ENCODE measurements at places on chromosomes 16 and 17.

DNA sequence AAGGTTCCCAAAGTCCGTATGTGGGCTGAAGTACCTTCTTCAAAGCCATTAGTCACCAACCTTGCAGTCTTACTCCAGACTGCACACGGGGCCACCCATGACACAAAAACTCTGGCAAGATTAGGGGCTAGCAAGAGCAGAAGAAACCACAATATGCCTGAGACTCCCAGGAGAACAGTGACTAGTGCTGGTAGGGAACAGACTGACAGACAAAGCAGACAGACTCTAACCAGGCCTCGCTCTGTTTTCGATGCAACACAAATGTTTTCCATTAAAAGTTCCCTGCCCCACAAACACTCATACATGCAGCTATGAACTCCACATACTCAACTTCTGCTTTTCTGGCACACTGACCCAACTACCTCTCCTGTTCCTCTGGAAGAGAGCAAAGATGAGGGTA, 102.2 kb downstream of the HIC1 start:
- no peak for DNase-seq

- no peak for DNase-seq
These were observed 899 bp downstream of the ACE start for GRCh38 chr17:63477480-63478440.

DNA sequence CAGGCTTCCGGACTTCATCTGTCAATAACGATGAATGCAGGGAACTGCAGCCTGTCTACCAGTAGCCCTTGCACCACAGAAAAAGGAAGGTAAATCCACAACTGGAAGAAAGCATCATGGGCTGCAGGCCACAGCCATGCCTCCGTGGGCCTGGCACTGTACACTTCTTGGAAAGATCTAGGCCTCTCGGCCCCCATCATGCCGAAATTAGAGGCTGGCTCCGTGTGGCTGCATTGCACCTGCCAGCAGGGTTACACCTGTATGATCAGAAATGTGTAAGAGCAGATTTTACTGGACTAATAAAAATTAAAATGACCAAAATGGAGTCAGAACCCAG, 52.2 kb downstream of the SDK2 start:
- DNase-seq: no peak

GRCh38 chr16:57041182-57042156, 50.9 kb upstream of the CPNE2 start:
- peak; percentile 77 for DNase-seq

DNA sequence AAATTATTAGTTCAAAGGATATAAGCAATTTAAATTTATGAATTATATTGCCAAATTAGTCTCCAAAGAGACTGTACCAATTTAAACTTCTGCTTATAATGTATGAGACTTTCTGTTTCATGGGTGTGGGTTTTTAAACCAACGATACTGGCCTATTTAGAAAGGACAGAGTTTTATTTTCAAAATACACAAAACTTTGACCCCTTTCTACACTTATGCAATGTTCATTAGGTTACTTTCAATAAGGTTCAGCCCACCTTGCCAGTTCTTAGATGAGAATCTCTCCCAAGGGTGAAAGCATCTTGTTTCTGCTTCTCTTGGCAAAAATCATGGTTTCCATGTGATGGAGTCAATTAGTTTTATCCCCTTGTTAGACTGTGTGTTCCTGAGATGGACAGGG, 84.7 kb downstream of the MYO1D start:
- DNase-seq: no peak

- no peak for DNase-seq
These were observed 163.7 kb downstream of the MSI2 start for GRCh38 chr17:57419940-57420550.

DNA sequence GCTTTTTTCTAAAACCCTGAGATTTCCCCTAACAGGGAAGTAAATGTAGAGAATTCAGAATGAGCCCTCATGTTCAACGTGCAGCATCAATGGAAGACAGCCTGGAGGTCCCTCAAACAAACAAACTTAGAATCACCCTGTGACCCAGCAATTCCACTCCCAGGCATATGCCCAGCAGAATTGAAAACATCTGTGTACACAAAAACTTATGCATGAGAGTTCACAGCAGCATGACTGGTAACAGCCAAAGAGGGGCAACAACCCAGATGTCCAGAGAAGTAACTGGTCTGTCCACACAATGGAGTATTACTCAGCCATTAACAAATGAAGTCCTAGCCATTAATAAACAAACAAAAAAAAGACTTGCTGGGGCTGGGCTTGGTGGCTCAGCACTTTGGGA, 252.7 kb downstream of the PARN start:
- no peak for DNase-seq

GRCh38 chr16:22665803-22666202, 148.2 kb upstream of the HS3ST2 start:
- DNase-seq: no peak

DNA sequence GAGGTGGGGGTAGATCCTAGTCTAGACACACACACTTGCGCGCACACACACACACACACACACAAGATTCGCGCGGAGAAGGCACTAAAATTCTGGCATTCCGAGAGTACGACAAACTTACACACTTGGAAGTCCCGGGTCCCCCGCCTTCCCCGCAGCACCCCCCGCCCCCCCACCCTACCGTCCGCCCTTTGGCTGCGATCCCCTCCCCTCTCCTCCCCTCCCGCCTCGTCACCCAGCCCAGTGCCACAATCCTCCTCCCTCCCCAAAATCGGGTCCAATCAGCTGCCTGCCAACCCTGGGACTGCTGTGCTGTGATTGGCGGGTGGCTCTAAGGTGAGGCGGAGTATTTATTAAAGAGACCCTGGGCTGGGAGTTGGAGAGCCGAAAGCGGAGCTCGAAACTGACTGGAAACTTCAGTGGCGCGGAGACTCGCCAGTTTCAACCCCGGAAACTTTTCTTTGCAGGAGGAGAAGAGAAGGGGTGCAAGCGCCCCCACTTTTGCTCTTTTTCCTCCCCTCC, at the start of gene SOX9:
SOX9 (plus strand) TSS at position 379 of the 522 bp plus-strand sequence. CDS start 372 bp downstream, outside the sequence.
- no peak for DNase-seq

DNA sequence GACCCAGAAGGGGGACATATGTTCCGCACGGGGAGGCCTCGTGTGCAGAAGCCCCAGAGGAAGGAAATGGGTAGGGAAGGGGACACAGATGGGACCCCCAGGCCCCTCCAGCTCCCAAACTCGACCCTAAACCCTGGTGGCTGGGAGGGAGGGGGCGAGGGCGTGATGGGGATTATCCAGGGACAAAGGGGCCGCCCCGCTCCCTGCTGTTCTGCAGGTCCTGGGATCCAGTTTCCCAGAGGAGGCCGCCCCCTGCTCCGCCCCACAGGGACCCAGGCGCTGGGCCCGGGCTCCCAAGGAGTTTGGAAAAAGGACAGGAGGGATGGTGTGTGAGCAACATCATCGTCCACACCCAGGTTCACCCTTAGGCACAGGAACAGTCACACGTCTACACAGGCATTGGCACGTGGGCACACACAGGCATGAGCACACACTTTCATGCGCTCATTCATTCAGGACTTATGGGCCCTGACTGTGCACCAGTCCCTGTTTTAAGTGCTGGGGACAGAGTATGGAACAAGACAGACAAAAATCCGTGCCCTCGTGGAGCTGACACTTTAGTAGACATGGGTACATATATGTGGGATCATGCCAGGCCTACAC, 12.8 kb upstream of the FBXL19 start:
- no peak for DNase-seq

GRCh38 chr16:4115949-4116318, 308 bp downstream of the ADCY9 start:
- DNase-seq: no peak

DNA sequence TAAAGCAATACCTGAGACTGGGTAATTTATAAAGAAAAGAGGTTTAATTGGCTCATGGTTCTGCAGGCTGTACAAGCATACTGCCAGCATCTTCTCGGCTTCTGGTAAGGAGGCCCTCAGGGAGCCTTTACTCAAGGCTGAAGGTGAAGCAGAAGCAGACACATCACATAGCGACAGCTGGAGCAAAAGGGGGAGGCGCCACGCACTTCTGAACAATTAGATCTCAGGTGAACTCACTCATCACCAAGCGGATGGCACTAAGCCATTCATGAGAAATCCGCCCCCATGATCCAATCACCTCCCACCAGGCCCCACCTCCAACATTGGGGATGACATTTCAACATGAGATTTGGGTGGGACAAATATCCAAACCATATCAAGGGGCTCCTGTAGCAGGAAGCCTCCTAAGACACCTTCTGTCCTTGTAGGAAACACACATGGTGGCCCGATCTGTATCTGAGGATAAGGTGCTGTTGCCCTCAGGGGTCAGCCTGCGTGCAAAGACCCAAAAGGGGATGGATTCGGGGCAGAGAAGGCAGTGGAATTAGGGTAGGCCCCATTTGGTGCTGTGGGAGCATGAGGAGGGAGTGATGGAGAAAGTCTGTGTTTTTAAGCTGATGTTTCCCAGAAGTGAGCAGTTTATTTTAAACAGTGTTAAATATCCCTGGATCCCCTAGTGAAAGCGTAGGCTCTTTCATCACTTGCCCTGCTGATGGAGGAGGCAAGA, 23.0 kb downstream of the IL21R start:
- DNase-seq: no peak

GRCh38 chr16:59210955-59211541, 476.9 kb upstream of the GOT2 start:
- DNase-seq: no peak

GRCh38 chr16:13099822-13100221, 198.4 kb downstream of the SHISA9 start:
- no peak for DNase-seq

GRCh38 chr17:39569126-39569525, 38.6 kb downstream of the NEUROD2 start:
- DNase-seq: no peak

DNA sequence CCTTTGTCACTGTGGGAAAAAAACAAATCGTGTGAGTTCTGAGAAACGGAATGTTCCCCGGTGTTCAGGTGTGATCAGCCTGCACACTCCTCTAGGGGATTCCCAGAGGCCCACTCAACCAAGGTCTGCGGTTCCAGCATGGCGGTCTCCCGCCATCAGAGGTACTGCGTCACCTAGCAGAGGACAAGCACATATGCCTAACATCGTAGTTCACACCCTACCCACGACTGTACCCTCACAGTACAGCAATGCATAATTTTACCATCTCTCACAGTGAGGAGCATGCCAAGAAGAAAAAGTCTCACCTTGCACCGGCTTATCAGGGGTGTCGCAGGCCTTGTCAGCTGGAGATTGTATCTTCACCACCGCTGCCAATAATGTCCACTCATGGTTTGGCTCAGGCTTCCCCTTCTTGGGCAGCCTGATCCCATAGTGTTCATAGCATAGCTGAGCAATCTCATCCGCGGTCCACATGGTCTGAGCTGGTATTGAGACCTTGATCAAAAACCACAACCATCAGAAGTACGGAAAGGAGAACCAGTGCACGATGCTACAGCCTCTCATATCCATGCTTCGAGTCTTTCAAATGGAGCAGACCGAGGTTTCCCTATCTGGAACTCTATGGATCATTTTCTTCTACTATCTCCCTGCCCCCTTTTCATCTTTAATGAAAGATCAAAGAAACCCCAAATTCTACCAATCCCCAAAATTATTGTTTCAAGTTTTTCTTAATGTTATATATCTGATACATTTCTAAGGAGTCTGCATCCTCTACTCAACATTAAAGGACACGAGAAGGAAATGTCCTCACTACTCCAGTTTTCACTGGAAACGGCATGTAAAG, 2.5 kb downstream of the ADAT1 start:
- no peak for DNase-seq

- DNase-seq: no peak
These were observed 10.7 kb downstream of the GALNS start for GRCh38 chr16:88846088-88846487.

DNA sequence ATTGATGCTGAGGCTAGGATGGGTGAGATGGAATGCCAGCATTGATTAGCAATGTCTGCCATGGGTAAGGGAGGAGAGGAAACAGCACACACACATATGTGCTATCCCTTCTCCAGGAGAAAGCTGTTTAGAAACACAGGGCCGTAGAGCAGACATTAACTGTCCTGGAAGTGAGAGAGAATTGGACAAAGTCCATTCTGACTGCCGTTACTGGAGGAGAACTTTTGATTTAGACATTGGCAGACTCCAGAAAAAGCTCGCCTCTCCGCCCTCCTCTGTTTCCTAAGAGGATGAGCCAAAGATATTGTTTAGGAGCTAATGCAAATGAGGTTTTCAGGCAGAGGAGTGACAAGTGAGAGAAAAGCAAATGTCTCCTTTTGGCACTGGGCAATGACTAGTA, 237.0 kb downstream of the HAPSTR1 start:
- DNase-seq: no peak

DNA sequence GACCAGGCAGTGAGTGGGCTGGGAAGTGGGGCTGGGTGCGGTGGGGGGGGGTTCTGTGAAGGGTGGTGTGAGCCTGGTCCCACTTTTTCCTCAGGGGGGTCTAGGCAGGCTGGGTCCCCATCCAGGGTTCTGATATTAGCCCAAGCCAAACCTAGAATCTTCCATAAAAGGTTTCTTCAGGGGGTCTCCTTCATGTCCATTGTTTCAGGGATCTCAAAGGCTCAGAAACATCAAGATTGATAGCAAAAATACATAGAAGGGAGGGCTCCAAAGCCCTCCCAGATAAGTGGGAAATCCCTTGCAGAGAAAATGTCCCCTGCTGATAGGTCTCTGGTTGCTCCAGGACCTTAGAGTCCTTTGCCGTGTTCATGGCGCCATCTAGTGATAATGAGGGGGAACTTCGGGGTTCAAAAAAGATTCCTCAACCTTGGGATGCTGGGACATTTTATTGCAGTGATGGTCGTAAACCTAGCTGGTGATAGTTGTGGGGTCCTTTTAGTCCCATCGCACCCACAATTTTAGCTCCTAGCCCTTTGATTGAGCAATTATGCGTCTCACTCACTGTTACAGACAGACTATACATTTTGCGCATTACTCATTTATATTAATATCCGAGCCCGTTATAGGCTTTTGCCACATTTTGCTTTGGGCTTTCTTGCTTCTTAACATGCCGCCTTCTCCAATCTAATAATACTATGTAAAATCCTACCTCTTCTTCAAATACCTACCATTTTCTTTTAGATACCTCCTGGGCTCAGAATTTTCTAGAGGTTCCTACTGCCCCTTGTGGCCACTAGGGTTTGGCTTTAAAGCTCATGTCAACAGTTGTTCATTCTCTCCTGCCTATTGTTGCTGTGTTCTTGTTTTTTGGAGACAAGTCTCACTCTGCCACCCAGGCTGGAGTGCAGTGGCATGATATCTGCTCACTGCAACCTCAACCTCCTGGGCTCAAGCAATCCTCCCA, 35.1 kb downstream of the IGF2BP1 start:
- peak; percentile 19 for DNase-seq

GRCh38 chr17:9401434-9401833, 174.2 kb downstream of the STX8 start:
- no peak for DNase-seq

- no peak for DNase-seq
These were observed 38.5 kb downstream of the ZNF276 start for GRCh38 chr16:89759746-89760340.

DNA sequence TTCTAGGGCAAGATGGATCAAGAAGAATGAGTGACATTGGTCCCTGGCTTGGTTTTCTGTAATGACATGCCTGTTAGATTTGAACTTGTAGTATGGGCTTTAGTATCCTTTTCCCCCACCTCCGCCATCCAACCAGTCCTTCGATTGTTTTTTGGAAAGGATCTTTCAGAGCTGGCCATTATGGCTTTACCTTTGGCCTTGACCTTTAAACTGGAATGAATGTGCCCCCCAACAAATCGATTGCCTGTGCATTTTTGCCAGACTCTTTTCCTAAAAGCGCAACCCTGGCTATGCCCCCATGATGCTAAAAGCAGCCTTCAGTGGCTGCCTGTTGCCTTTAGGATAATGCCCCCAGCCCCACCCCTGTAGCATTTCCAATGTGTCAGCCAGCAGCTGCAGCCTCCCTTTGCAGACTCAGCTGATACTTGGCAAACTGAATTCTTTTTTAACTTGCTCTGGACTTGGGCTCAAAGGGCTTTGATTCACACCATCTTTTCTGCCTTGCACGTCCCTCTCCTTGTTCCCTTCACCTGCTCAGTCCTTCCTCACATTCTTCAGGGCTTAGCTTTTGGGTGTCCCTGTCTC, 4.0 kb downstream of the GPRC5C start:
- DNase-seq: no peak
